Tibial artery (tissue), 4 donors: ENCODE measurements at places on chromosomes 4 and X.

DNA sequence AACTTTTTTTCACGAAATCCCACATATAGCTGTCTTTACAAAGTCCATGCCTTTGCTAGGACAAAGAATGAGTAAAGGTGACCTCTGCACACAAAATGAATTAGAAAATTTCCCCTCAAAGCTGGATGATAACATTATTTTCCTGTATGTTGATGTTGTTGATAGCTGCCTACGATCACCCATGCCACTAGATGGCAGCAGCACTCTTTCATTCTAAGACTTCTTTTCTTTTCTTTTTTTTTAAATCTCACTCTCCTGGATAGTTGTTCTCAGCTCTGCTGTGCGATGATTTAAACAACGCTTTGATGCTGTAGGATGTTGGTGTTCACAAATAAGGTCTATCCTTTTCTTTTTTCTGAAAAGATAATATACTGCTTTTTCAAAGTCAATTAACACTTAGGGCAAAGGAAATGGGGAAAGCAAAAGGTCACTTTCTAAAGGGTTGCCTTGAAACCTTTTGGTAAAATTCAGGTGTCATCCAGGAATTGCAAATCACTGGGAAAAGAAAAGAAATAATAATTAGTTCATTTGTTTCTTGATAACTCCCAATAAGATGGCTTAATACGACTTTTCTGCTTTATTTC lies 266.8 kb downstream of the C4orf33 start:
- DNase-seq, result no peak

GRCh38 chr4:137070614-137071013 lies 461.7 kb downstream of the PCDH18 start:
- DNase-seq, result no peak

DNA sequence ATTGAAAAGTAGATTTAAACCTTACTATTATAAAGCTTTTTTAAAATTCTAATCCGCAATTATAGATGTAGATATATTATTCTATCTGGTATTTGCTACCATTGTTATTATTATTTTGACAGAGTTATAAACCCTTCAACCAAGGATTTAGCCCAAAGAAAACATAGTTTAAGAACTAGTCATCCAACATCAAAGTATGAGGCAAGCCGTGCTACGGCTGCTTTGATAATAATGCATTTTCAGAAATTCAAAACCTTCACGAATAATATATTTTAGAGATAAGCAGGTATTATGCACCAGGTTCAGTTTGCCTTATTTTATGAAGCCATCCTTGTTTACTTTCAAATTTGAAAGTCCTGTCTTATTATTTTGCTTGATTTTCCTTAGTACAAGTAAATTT lies 1501.7 kb downstream of the RAPGEF2 start:
- no peak for DNase-seq

DNA sequence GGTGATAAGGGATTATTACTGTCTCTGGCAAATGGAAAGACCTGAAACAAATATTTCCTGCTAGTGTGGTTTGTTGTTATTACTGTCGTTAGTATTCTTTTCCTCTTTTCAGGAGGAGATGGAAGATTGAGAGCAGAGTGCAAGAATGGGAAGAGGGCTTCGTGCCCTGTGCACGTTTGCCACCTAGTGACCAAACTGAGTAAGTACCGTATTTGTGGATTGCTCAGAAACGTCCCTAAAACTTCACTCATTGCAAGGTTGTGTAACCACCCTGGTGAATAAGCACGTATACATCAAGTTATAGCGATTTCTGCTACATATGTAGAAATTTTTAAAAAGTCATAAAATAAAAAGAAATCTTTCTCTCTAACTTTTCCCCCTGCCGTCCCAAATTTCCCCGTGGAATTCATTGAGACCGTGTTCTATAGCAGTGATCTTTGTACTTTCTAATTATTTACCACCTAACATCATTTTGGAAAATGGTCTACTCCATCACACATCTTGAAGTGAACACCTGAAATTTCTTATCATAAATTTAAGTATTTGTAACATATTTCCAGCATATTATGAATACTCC lies 24.3 kb downstream of the LINC00632 start:
- no peak for DNase-seq

DNA sequence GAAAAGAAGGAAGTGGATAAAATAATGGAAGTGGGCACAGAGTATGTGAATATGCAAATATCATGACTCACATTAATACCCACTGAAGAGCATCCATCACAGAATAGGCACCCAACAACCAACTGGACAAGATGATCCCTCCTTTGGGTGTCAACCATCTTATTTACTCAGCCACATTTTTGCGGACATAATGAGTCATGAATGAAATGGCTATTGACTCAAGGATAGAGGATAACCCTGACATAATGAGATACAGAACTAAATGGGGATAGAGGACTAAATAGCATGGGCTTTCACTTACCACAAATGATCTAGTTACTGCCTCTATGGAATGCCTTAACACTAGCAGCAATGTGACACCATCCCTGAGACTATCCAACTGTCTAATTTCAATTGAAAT lies 224.7 kb downstream of the ANTXR2 start:
- no peak for DNase-seq

GRCh38 chrX:118189628-118190027 lies 73.0 kb upstream of the KLHL13 start:
- no peak for DNase-seq
